NK-92 treated with Interleukin-12 subunit alpha and Interleukin-12 subunit beta, amount 100 ng/mL, for 24 hours (cell line): ENCODE measurements at places on chromosomes 13 and 19.

DNA sequence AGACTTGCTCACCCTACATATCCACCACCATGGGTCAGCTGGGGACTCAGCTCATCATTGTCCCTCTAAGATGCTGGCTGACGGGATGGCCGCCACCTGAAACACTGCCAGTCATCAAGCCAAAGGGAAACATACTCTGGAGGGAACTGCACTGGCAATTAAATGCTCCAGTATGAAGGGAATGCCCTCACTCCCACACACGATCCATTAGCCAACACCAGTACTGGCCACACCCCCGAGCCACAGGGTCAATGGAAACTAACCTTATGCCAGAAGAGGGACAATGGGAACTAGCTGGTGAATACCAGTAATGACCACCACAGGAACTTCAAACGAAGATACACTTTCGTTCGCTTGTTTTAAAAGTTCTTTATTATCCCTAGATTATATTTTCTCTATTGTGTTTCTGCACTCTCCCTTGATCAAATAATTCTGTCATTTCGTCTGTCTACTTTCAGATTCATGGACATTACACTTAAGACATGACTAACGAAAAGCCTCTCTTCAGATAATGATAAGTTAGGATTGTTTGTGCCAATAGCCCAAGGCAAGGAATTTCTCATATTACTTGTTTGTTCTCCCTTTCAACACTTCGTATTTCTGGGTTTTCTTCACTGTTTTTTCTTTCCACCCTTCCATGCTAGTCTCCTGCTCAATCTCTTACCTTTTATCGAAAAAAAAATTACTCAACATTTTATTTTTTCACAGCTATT lies 1.7 kb upstream of the ZNF507 start:
- no peak for DNase-seq

- no peak for DNase-seq
Measured at GRCh38 chr19:10603873-10604459, 16.9 kb upstream of the AP1M2 start.

DNA sequence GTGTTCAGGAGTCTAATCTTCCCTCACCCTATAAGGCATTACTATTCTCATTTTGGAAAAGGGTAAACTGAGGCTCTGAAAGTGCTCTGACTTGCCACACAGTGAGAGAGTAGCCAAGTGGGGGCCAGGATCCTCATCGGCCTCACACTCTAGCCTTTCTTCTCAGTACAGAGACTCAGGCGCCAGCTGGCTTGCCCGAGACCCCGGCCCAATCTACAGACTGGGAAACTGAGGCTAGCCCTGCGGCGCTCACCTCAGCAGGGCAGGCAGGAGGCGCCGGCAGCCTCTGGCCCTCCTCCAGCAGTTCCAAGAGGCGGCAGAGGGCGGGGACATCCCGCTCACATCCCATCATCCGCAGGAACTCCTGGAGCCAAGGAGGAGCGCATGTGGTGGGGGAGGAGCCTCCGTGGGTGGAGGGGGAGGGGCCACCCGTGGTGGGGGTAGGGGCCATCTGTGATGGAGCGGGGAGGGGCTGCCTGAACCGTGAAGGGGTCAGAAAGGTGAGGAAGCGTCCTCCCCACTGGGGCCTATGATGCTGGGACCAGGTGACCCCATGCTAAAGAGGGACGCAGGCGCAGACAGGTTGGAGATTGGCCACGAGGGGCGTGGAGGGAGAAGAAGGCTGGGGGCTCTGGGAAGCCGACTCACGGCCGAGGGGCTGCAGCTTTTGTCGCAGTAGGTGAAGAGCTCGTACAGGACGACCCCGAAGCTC lies 8.7 kb upstream of the INSL3 start:
- no peak for DNase-seq

DNA sequence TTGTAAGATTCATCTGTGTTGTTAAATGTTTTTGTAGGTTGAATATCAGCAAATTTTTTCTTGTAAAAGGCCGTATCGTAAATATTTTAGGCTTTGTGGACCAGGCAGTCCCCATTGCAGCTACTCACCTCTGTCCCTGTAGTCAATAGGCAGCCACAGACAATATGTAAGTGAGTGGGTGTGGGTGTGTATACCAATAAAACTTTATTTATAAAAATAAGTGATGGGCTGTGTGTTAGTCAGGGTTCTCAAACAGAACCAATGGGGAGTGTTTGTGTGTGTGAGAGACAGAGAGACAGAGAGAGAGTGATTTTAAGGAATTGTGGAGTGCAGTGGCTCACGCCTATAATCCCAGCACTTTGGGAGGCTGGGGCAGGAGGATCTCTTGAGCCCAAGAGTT lies 37.6 kb upstream of the NFIC start:
- no peak for DNase-seq

- no peak for DNase-seq
Measured at GRCh38 chr19:50460161-50460765, 16.0 kb upstream of the EMC10 start.
